Sigmoid colon (tissue), 7 donors: ENCODE measurements at places on chromosomes 6 and 20. TPM values are rescaled to one million over a fixed set of nuclear protein-coding genes. Genes with fewer than 3 reads are reported as not detected.

DNA sequence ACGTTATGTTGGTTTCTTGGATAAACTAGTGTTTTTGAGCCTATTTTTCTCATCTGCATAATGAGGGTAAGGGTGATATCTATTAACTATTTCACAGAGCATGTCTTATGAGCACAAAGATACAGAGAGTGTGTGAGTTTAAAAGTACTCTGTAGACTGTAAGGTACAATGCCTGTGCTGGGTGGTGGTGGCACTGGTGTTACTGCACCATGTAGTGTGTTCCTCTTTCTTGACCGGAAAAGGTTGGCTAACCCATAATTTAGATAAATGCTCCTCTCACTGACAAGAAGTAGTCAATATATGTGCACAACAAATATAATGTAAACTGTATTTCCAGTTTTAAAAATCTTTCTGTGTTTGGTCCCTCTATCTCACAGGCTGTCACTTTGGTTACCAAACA is 116.2 kb upstream of the MMS22L start:
- no peak overlapping the region for H3K27ac ChIP-seq
- no peak overlapping the region for H3K4me3 ChIP-seq
- no peaks in the 10 kb centered on the region for H3K27me3 ChIP-seq
- H3K4me1 ChIP-seq, result no peaks in the 10 kb centered on the region

The LPIN3 gene
- 19.3 TPM for total RNA-seq

GRCh38 chr6:127200114-127200513 is 66.5 kb upstream of the RNF146 start:
- H3K4me1 ChIP-seq, result no peaks in the 10 kb centered on the region
- no peak overlapping the region for H3K27ac ChIP-seq
- no peaks in the 10 kb centered on the region for H3K27me3 ChIP-seq
- no peak overlapping the region for H3K4me3 ChIP-seq
- DNase-seq, result no peak
- no peaks in the 10 kb centered on the region for H3K36me3 ChIP-seq

GRCh38 chr6:73768558-73768957 is 72.6 kb downstream of the CD109 start:
- H3K4me3 ChIP-seq, result no peak overlapping the region
- H3K27me3 ChIP-seq, result no peaks in the 10 kb centered on the region
- DNase-seq, result no peak
- H3K27ac ChIP-seq, result no peak overlapping the region

- H3K27me3 ChIP-seq, result no peaks in the 10 kb centered on the region
- H3K27ac ChIP-seq, result no peak overlapping the region
- no peak for DNase-seq
Observed at GRCh38 chr6:160222491-160222890, 36.1 kb downstream of the SLC22A2 start.

The BMP6 gene
- 2.2 TPM for total RNA-seq

The SLC22A23 gene
- 16.9 TPM for total RNA-seq

GRCh38 chr6:56914798-56915658 is 39.9 kb upstream of the BEND6 start:
- H3K27ac ChIP-seq, result no peak overlapping the region
- H3K27me3 ChIP-seq, result no peaks in the 10 kb centered on the region
- no peak overlapping the region for H3K4me3 ChIP-seq
- no peaks in the 10 kb centered on the region for H3K4me1 ChIP-seq

The SLC18B1 gene
- total RNA-seq, result 9.1 TPM

The ARFGEF3 gene
- total RNA-seq, result 3.0 TPM

GRCh38 chr6:31651602-31652191 is 764 bp downstream of the BAG6 start:
- peak overlapping the region; percentile 99 for H3K27ac ChIP-seq
- peaks cover 15% of the 10 kb centered on the region for H3K4me1 ChIP-seq
- DNase-seq, result peak; percentile 91

DNA sequence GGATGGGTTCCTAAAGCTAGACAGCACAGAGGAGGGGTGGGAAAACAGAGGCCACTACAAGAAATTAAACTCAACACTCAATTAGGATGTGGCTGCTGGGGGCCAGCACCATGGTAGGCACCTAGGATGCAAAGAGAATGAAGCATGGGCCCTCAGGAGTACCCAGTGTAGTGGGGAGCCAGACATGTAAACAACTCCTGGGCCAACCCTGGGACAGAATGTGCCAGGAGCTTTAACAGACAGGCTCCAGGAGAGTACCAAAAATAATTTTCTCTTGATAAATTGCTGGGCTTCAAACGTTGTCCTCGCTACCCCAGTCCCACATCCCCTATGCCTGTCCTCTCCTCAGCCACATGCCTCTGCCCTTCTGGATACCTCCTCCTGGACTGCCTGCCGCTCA is 1.7 kb downstream of the TMEM151B start:
- no peak overlapping the region for H3K27ac ChIP-seq
- DNase-seq, result no peak
- H3K36me3 ChIP-seq, result no peaks in the 10 kb centered on the region
- peaks cover 16% of the 10 kb centered on the region for H3K4me1 ChIP-seq
- peaks cover 30% of the 10 kb centered on the region for H3K27me3 ChIP-seq

DNA sequence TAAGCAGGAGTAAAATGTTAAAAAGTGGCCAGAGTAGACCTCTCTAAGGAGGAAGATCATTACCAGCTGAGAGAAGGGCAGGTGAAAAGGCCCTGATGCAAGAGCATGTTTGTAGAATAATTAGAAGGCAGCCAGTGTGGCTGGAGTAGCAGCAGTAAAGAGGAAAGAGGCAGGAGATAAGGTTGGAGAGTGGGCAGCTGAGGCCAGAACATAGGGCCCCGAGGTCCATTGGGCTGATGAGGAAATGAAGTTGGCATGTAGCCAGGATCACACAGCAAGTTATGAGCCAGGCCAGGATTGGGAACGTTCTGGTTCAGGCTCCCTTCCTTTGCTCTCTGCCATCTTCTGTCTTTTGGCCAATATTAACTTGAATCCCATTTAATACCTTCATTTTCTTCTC is 51.6 kb downstream of the RALY start:
- H3K4me3 ChIP-seq, result no peak overlapping the region
- H3K36me3 ChIP-seq, result no peaks in the 10 kb centered on the region
- DNase-seq, result peak; percentile 71

GRCh38 chr20:37907677-37908401 is 4.9 kb downstream of the VSTM2L start:
- no peak overlapping the region for H3K4me3 ChIP-seq
- H3K4me1 ChIP-seq, result no peaks in the 10 kb centered on the region
- DNase-seq, result no peak
- peaks cover 5% of the 10 kb centered on the region for H3K27me3 ChIP-seq
- no peaks in the 10 kb centered on the region for H3K36me3 ChIP-seq

The SNAI1 gene
- total RNA-seq, result 1.8 TPM

The HEY2 gene
- 2.5 TPM for total RNA-seq

DNA sequence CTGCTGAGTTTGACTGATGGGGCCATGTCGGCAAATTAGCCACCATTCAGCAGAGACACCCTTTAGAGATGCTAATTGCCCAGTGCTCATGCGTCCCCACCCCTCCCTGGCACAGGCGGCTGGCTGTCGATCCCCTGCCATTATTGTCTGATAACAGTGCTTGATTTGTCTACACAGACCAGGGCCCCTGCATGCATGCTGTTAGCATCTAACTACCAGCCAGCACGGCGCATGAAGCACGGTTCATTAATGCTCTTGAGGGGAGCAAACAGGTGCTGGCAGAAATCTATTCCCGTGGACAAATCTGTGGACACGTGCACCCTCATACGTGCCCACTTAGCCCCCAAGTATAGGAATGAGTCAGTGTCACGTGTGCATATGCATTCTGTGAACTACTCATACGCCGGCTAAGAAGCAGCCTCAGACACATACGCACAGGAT is 32.2 kb downstream of the KCNB1 start:
- peaks cover 60% of the 10 kb centered on the region for H3K4me1 ChIP-seq
- no peaks in the 10 kb centered on the region for H3K27me3 ChIP-seq
- DNase-seq, result no peak
- H3K4me3 ChIP-seq, result no peak overlapping the region
- no peaks in the 10 kb centered on the region for H3K36me3 ChIP-seq

The FAM210B gene
- 52.2 TPM for total RNA-seq

GRCh38 chr6:24949020-24949569 is 13.3 kb upstream of the RIPOR2 start:
- H3K36me3 ChIP-seq, result no peaks in the 10 kb centered on the region
- H3K27ac ChIP-seq, result no peak overlapping the region
- DNase-seq, result no peak
- H3K27me3 ChIP-seq, result no peaks in the 10 kb centered on the region

GRCh38 chr6:143542888-143543287 is 31.4 kb upstream of the FUCA2 start:
- H3K27ac ChIP-seq, result no peak overlapping the region
- H3K4me3 ChIP-seq, result no peak overlapping the region
- no peaks in the 10 kb centered on the region for H3K27me3 ChIP-seq
- peaks cover 4% of the 10 kb centered on the region for H3K4me1 ChIP-seq
- no peaks in the 10 kb centered on the region for H3K36me3 ChIP-seq

DNA sequence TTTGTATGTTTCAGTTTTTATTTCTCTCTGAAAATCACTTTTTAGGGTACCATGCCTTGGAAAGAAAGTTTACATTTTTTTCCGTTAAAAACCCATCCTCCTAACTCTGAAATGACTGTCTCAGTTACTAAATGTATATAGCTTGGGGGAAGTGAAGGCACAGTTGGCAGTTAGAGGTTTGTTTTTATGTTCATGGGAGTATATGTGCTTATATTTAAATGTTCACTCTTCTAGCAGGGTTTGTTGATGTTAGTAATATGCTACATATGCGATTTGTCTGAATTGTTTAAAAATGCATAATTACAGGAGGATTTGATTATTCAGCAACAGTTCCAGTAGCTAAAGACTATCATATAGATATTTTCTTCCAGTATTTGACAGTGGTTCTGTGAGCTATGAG is 31.1 kb downstream of the CDKAL1 start:
- DNase-seq, result no peak
- no peaks in the 10 kb centered on the region for H3K36me3 ChIP-seq
- H3K27ac ChIP-seq, result no peak overlapping the region
- H3K27me3 ChIP-seq, result no peaks in the 10 kb centered on the region

The C2 gene
- 15.7 TPM for total RNA-seq

DNA sequence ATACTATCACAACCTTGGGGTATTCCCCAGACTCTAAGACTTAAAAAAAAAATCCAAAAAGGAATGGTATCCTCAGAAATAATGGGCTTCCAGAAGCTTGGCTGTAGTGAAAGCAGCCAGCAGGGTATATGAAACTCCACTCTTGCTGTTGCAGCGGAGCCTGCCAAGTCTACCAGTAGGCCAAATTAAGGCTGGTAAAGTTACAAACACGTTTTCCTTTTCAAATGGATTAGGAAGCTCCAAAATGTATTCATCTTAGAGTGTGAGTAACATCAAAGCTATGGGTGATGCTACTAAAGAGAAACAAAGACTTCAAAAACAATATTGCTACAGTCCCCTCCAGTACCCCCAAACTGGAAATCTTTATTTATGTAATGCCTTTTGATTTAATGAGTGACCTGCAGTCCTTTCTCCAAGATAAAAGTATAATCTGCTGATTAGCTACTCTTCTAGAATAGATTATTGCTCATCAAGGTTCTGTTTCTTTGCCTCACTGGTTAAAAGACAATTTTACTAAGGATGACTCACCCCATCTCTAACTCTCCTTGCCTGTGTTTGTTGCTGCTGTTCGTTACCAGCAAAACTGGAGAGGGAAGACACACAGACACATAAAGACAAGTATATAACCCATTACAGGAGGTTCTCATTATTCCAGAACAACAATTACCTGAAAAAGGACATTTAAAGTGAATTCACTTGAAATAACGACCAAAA is 84.9 kb downstream of the BTBD9 start:
- no peaks in the 10 kb centered on the region for H3K27me3 ChIP-seq
- DNase-seq, result no peak
- peak overlapping the region; percentile 5 for H3K27ac ChIP-seq
- no peaks in the 10 kb centered on the region for H3K36me3 ChIP-seq
- no peak overlapping the region for H3K4me3 ChIP-seq

DNA sequence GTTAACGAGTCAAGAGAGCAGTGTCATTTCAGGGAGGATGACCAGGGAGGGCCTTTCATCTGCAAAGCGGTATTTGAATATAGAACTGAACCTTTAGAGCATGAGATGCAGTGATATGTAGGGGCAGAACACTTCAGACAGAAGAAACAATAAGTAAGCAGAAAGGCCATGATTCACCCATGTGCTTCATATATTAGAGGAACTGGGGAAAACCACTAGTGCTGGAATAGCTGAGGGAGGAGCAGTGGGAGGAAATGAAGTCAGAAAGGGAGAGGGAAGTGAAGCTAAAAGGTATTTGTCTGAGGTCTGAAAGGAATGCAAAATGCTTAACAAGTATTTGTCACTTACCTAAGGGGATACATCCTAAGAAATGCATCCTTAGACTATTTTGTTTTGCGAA is 391.2 kb downstream of the ADGRB3 start:
- no peak overlapping the region for H3K27ac ChIP-seq
- H3K36me3 ChIP-seq, result no peaks in the 10 kb centered on the region
- H3K27me3 ChIP-seq, result no peaks in the 10 kb centered on the region

DNA sequence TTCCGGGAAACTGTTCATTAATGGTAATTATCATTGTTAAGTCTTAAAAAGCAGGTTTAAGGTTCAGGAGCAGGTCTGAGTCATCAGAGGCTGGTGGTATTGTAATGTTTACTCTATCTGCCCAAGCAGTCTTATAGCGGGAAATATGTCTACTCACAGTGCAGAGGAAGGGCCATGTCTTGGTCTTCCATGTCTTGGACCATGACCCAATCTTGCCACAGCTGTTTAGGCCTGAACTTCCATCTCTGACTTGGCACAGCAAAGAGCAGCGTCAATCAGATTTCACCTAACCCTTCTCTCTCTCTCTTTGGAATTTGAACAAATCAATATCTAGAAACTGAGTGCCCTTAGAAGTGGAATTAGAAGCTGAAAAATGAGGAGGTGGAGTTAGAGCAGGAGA is 25.8 kb downstream of the SLC2A12 start:
- H3K4me3 ChIP-seq, result no peak overlapping the region
- DNase-seq, result no peak
- peaks cover 6% of the 10 kb centered on the region for H3K36me3 ChIP-seq
- no peaks in the 10 kb centered on the region for H3K27me3 ChIP-seq

GRCh38 chr20:63844511-63844991 is 13.5 kb upstream of the ZBTB46 start:
- no peaks in the 10 kb centered on the region for H3K27me3 ChIP-seq
- no peaks in the 10 kb centered on the region for H3K36me3 ChIP-seq
- no peak overlapping the region for H3K4me3 ChIP-seq
- H3K27ac ChIP-seq, result no peak overlapping the region
- peaks cover 6% of the 10 kb centered on the region for H3K4me1 ChIP-seq
- DNase-seq, result no peak
